ENCODE measurements at places on chromosomes 7 and 10.

- DNase-seq: no peak
These were observed 15.4 kb downstream of the AHCYL2 start for GRCh38 chr7:129240119-129240820.

DNA sequence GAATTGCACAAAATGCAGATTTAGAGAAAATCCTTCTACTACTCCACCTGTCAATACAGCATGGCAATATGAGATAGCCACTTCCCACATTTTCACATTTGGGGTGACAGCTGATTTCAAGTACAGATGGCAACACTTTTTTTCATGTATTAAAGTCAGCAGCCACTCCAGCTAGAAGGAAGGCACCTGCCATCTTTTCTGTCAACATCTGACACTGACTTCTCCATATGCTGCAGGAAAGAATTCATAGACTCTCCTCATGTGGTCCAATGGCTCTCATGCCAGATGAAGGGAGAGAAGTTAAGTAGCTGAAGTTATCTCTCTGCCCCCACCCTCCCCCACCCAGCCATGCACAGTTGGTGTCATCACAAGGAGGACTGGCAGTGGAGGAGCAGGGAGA lies 912.0 kb downstream of the SORCS1 start:
- no peak for DNase-seq

- DNase-seq: peak; percentile 18
These were observed at the start of gene PTPN12 for GRCh38 chr7:77537136-77537777. Gene PTPN12 (plus strand): TSS chr7:77537295. CDS start chr7:77537547, 252 bp downstream.

- no peak for DNase-seq
These were observed 64.2 kb downstream of the TAX1BP1 start for GRCh38 chr7:27804139-27804538.

GRCh38 chr10:68604441-68604840 lies 44.3 kb downstream of the TET1 start:
- no peak for DNase-seq

DNA sequence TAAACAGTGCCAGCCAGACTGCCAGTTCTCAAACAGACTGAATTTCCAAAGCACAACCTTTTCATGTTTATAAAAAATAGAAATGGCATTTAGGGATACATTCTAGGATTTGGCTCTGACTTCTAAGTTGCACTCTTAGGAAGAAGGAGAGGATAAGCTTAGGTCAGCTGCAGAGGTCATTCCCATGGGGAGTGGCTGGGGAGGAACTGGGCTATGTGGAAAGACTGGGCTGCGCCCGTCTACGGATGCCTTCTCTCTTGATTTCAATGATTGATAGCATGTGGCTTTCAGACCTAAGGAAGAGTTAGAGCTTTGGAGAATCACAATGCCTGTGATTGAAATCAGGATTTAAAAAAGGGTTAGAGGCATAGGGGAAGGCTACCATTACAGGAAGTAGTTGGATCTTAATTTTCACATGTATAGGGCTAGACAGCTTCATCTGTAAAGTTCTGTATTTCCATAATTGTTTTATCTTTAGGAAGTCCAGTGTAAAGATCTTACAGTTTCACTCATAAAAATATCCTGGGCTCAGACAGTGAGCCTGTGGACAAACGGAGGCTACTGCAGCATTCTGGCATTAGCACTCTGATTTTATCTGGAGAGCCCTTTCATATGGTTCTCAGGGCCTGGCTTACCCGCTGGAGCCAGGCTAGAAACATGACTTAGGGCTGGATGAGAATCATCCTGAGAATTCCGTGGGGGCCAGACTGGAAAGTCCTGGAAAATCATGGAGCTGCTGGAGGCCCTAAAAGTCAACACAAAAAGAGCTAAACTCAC lies 29.5 kb downstream of the NUDT5 start:
- no peak for DNase-seq

DNA sequence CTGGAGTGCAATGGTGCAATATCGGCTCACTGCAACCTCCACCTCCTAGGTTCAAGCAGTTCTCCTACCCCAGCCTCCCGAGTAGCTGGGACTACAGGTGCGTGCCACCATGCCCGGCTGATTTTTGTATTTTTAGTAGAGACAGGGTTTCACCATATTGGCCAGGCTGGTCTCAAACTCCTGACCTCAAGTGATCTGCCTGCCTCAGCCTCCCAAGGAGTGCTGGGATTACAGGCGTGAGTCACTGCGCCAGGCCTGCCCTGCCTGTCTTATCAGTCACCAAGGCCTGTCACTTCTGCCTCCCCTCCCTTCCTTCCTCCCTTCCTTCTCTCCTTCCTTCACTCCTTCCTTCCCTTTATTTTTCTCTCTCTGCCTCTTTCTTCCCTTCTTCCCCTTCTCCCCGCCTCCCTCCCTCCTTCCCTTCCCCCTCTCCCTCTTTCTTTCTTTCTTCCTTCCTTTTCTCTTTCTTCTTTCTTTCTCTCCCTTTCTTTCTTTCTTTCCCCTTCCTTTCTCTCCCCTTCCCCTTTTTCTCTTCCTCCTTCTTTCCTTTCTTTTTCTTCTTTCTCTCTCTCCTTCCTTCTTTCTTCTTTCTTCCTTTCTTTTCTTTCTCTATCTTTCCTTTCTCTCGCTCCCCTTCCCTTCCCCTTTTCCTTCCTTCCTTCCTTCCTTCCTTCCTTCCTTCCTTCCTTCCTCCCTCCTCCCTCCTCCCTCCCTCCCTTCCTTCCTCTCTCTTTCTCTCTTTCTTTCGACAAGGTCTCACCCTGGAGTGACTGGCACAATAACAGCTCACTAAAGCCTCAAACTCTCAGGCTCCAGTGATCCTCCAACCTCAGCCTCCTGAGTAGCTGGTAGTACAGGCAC lies 3.1 kb upstream of the ST7 start:
- no peak for DNase-seq

DNA sequence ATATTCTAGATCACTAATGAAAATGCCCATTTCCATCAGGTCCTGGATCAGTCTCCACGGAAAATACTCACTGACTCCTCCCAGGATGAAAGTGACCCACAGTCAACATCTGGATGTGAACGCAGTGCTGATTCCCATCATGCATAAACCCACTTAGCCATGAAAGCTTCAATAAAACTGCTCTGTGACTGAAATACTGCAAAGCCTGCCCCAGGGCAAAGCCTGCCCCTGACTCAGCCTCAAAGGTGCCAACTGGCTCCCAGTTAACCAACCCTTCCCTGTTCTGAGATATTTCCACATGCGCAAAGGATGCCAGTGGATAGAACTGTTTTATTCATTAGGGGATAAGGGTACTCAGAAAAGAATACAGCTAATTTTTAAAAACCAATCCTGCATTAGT lies 24.0 kb downstream of the OSBPL3 start:
- DNase-seq: no peak

GRCh38 chr10:124061030-124061429 lies 32.4 kb downstream of the CHST15 start:
- no peak for DNase-seq

DNA sequence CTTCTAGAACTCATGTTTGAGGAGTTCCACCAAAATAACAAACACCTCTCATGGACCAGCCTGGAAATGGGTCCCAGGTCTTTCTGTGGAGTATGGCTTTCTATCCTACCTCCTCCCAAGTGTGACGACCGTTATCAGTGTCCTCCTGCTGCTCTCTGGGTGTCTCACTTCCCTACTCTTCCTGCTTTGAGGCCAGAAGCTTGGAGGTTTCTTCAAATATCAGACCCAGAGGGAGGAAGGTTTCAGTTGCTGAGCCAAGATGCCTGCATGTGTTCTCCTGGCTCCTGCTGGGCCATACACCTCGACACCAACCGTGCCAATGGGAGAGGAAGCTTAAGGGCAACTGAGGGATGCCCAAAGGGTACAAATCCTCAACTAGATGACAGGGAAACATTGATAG lies 114.6 kb downstream of the WNT2 start:
- DNase-seq: no peak

GRCh38 chr10:94680544-94680943 lies 3.0 kb upstream of the CYP2C18 start:
- no peak for DNase-seq

DNA sequence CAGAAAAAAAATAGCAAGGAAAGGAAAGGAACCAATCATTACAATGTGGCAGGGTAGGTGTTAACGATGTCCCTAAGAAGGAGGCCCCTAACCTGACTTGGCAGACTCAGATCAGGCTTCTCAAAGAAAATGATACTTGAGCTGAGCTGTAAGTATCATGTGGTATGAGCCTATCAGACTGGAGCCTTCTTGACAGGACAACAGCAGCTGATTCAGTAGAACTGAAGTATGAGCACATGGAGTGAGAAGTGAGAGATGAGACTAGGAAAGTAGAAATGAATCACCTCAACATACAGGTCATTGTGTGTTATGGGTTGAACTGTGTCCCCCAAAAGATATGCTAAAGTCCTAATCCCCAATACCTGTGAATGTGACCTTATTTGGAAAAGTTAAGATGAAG lies 66.3 kb downstream of the MTERF1 start:
- DNase-seq: no peak

DNA sequence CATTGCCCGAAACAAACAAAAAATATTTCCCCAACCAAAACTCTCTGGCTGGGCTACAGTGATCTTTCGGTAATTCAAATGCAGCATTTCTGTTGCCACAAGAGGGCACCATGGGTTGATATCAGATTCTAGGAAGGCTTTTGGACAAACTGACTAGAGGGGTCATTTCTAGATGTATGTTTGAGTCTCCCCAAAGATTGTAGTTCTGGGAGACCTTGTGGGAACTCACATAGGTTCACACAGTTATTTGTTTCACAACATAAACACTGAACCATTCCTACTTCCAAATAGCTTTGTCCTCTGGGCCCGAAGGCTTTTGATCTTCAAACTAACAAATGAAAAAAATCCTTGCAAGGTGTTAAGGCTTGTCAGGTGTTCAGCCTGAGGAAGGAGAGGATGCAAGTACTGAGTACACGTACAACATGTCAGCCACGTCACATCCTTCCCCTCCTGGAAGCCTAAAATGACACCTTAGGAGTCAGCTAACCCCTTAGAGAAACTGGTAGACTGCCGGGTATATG lies 37.0 kb upstream of the IL15RA start:
- DNase-seq: peak; percentile 37
